Activated T-helper 17 cell treated with anti-CD3 and anti-CD28 coated beads, Interleukin-2, amount 50 U/mL, for 72 hours (primary cell): ENCODE measurements at places on chromosomes 12 and 14.

DNA sequence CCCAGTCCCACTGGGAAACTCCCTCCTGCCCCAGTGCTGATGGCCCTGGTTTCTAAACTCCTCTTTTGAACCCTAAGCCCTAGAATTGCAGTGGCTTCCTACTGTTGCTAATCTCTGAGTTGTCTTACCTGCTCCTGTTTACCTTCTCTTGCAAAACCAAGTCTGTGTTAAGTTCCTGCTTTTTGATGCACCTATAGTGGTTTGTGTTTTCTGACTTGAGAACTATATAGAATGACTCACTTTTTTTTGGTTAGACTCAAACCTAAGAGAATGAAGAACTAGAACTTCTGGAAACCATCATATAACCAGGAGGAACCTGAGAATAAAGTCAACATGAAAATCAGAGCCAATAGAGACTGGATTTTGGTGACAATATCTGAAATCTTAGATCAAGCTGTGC is 5.5 kb upstream of the GAS2L3 start:
- ATAC-seq, result peak; percentile 46

- peak; percentile 92 for ATAC-seq
Measured at GRCh38 chr14:35390577-35391387, 13.8 kb downstream of the NFKBIA start.

DNA sequence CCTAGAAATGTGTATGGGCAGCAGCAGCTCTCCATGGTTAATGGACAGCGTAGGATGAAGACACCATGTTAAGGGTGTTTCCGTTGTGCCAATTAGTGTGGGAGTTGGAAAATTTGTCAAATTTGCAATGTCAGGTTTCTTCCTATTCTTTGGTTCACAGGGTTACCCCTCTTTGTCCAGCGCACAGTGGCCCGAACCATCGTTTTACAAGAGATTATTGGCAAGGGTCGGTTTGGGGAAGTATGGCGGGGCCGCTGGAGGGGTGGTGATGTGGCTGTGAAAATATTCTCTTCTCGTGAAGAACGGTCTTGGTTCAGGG is 26.0 kb upstream of the TAMALIN start:
- no peak for ATAC-seq

DNA sequence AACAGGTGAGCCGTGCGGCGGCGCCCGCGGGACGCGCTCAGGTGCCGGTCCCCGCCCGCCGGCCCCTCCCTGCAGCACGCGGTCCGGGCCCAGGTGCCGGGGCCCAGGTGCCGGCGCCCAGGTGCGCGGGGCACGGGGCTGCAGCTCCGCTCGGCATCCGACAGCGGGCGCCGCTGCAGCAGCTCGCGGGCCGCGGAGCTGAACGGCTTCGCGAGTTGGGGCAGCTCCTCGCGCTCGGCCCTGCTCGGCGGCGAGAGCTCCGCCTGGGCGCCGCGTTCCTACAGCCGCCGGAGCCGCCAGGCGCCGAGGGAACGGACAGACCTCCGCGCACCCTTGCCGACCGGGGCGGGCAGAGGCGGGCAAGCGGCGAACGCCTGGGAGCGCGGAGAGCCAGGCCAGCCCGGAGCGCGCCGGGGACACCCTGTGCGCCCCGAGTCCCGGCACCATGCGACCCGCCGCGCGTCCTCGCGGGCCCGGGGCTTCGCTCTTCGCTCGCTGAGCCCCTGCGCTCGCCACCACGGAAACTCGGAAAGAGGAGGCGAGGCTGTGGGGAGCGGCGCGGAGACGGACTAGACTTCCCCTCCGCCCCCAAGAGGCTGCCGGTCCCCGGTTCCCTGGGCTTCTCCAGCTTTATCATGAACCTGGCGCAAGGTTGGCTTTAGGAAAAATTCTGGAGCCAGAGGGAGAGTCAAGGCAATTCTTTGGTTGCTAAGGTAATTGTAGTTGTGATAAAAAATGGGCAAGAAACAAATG is at the start of gene RGS6:
TSS of gene RGS6 (plus strand) at position 201 of the 753 bp plus-strand sequence.
- ATAC-seq, result peak; percentile 53

DNA sequence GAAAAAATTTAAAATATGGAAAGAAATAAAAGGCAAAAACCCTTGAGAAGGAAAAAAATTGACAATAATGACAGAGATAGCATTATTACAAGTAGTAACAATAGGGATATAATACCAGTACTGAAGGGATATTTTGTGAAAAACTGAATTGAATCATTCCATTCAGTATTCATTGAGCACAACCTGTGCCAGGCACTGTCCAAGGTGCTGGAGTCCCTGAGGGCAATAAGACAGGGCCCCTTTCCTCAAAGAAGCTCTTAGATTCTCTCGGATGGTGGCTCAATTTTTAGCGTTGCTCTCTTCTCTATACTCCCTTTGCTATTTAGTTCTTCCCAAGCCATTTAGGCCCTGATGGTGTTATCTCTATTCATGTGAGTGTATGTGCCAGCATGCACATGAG is 34.3 kb upstream of the GAS2L3 start:
- no peak for ATAC-seq

DNA sequence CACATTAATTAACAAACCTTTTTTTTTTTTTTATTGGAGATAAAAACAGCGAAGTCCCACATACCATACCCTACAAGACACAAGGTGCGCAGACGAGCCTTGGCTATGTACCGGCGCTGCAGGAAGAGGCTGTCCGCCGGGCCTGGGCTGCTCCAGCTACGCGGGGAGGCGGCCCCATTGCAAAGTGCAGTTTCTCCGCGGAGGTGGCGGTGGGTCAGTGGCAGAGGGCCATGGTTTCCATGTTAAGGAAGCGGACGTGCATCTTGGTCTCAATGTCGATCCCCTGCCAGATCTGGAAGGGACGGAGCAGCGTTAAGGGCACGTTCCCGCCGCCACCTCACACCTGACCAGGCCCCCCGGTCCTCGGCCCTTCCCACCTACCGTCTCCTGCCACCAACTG is 60.3 kb downstream of the TESC start:
- ATAC-seq, result no peak
